ENCODE measurements at places on chromosomes 2 and 18.

- no peak for DNase-seq
Observed at GRCh38 chr2:217181512-217181911, 321.6 kb upstream of the TNP1 start.

DNA sequence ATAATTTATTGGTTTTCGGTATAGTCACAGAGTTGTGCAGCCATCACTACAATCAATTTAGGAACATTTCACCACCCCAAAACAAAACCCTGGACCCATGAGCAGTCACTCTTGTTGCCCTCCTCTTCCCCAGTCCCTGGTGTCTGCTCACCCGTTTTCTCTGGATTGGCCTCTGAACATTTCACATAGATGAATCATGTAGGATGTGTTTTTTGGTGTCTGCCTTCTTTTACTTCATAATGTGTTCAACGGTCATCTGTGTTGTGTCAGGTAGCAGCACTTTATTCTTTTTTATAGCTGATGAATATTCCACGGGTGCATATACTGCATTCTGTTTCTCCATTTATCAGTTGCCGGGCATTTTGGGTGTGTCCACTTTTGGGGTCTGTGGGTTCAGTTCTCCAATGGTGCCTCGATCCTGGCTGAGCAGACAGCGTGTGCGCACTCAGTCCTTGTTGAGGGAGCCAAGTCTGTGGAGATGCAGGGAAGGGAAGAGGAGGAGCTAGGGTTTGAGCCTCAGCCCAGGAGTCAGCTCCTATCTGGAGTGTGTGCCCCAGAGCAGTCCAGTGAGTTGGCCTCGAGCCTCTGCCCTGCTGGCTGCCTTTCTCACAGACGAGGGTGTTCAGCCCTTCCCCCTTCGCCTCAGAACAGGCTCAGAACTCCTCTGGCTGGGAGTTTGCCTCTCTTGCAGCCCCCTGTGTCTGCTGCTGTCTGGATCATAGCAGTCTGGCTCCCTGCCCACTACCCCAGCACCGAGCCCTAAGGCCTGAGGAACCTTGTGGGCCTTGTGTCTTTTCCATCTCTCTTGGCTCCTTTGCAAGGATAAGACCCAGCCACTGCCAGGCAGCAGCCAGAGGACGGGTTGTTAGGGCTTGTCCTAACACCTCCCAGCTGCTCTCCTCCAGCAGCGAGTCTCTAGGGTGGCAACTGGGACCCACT, 18.0 kb downstream of the C2orf74 start:
- peak; percentile 72 for DNase-seq

DNA sequence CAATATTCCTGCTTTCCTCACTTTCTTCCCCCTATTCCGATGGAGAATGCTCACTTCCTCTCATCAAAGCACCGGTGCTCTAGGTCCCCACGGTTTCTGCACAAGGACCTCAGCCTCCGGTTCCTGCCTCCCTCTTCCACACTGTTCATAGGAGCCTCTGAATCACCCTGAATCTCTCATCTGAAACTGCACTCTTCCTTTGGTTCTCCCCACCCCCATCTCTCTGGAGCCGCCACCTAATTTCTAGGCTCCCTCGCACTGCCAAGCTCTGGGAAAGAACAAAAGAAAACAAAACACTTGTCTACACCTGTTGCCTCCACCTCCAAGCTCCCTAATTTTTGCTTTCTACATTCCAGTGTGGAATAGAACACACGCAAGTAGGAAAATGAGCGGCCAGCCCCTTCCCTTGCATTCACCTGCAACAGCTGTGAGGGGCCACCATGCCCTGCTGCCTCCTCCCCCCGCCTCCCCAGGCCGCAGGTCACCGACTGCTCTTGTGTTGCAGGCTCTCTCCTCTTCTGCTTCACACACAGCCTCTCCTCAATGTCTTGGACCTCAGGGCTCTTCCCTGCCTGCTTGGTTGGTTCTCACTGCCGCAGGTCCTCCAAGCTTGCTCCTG, 9.6 kb downstream of the FBXO15 start:
- no peak for DNase-seq

GRCh38 chr2:28748176-28748575, 3.5 kb upstream of the PPP1CB start:
- DNase-seq: no peak

GRCh38 chr2:157900203-157900602, 24.1 kb upstream of the ACVR1 start:
- DNase-seq: no peak

- DNase-seq: no peak
Observed at GRCh38 chr2:163345795-163346573, 389.8 kb downstream of the FIGN start.

DNA sequence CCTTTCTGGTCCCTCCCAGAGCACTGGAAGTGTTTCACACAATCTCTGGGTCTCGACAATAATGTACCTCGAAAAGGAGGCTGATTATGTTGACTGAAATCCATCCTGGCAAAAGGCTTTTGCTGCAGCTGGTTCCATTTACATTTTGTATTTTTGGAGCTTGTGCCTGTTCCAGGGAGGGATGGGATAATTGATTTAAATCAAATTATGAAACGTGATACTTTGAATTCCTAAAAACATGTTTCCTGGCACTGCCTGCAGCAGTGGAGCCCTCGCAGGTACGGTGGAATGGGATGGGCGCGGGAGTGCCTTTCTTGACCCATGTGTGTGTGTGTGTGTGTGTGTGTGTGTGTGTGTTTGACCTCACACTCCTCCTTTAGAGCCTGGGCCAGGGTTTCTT, 455.5 kb upstream of the MEIS1 start:
- DNase-seq: no peak

- DNase-seq: no peak
Observed at GRCh38 chr18:24840640-24841039, 380.2 kb downstream of the HRH4 start.

DNA sequence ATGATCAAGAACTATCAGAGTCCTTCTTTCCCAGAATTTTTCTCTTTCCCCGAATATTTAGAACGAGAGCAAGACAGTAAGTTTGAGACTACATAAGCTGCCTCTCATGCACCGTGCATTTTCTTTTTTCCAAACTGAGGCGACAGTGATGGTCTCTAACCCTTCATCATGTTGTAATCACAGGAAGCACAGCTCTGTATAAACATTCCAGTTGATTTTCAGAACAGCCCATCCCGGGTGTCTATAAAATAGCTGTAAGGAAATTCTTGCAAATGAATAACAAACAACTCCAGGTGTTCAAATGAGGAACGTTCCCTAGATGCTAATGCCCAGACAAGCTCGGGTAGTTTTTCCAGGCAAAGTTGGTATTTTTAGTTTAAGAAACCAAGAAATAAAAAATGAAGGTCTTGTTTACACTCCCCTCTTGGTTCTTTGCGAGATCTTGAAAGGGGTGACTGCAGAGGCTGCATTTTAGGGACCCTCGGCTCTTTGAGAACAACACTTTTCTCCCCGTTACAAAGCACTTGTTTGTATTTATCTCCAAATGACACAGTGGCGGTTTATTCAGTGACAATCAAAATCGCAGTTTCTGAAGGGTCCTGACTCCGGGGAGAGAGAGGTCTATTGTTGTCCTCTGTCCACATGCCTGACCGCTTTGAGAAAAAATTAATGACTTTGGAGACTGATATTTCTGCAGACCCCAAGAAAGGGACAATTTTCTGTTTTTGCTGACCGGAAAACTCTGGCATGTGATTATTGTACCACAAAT, 101.1 kb upstream of the NCK2 start:
- no peak for DNase-seq

GRCh38 chr2:88530081-88530480, 77.6 kb upstream of the FOXI3 start:
- no peak for DNase-seq

Data from right hindlimb (tissue), 1 donor.